Stimulated activated CD4-positive, alpha-beta T cell treated with anti-CD3 and anti-CD28 coated beads, Interleukin-4, amount 100 ng/mL, for 48 hours (primary cell): ENCODE measurements at places on chromosomes 2 and 18.

DNA sequence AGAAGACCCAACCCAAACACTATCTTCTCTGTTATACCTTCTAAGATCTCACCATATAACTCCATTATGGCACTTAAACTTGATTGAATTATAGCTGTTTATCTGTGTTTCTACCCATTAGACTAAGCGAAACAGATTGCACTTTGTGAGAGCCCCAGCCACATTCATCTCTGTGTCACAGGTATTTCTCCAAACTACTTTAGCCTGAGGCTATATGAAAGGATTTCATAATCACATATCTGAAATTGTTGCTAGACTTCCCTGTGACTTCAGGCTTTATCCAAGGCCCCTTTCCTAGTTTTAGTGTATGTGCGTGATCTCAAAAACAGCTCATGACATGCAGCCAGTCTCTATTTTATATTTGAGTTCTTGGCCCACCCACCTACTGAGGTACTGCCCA, 745.0 kb upstream of the ACVR2A start:
- DNase-seq, result no peak

DNA sequence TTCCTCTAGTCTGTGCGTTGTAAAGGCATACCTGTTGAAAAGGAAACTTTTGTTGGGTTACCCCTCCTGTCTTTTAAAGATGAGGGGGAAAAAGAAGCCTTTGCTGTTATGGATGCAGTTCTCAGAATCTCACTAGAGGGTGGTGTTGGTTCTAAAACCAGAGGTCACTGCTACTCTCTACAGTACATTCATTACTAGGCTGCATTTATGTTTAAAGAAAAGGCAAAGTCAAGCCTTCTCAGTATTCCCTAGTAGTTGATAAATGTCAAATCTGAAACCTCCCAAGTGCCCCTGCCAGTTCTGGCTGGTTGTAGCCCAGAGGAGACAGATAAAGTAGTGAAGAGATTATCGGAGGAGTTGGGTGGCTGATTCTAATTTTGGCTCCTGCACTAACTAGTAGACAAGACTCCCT, 1.4 kb upstream of the PLCL1 start:
- DNase-seq, result no peak

DNA sequence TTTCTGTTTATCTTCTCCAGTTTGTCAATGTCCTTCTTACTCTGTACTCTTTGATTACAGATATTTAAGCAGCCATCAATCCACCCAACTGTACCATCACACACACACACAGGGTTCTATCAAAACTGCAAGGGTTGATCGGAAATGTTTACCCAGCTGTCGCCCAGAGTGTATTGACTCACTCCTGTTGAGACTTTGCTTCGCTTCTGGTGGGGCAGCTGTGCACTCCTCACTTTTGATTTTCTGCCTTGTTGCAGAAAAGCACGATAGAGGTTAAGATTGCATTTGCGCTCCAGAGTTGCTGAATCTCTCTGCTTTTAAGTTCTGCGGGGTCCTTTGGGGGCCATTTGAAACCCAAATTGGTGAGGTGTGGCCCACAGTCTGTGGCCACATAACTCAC, 216.2 kb downstream of the SETBP1 start:
- DNase-seq, result no peak

DNA sequence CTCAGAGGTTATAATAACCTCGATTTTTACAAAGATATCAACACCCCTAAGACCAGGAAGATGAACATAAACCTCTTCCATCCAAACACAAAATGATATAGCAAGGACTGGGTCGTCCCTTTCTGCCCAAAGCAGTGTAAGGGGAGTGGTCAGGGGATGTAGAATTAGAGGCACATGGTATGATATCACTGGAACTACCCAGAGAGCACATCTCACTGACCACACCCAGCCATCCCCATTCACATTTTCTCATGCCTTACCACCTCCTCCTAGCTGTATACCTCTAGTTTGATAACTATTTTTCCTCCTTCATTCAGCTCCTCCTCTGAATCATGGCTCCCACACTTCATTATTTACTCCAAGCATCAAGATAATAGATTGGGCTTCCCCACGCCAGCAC, 152.6 kb downstream of the COPS8 start:
- no peak for DNase-seq

- no peak for DNase-seq
These were observed 461.6 kb downstream of the BCL11A start for GRCh38 chr2:60091894-60092293.

DNA sequence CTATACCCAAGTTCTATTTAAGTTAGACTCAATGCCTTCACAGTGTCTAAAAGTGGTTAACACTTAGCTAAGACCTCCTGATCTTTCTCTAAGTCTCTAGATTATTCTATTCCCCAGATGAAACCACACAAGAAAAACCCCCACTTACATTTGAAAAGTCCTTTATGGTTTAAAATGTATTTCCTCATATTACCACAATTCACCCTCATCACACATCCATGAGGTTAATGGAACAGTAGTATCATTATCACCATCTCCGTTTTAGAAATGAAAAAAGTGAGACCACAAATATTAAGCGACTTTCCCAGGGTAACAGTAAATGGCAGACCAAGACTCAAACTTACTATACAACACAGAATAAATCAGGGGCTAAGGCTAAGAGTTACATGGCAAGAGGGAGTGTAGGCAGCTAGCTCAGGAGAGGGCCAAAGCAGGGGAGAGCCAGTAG, 28.6 kb downstream of the EPG5 start:
- DNase-seq, result no peak

- DNase-seq, result no peak
These were observed 270.6 kb downstream of the DCC start for GRCh38 chr18:52610451-52611115.

DNA sequence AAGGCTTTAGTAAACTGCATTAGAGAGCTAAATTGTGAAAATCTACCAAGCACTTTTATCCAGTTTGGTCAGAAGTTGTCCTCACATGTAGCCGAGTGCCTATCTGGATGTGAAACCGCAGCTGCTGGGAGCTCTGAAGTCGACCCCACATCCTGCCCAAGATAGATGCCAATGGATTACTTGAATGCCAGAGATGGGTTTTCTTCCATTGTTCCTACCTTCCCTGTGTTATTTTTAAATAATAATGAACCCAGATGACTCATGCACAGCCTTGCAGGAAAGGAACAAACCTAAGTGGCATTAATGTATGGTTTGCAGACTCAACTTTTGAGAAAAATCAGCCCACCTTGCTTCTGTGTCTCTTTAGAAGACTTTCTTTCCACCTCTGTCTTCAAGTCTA, 408.5 kb downstream of the FBXO15 start:
- no peak for DNase-seq
